Glomerular endothelial cell (primary cell): ENCODE measurements at places on chromosomes 16 and 17. TPM values are rescaled to one million over a fixed set of nuclear protein-coding genes. Genes with fewer than 3 reads are reported as not detected.

- DNase-seq: no peak
These were observed 386.0 kb downstream of the SLC39A11 start for GRCh38 chr17:72706396-72706981.

GRCh38 chr17:42101513-42102292 lies 3.4 kb upstream of the ZNF385C start:
- DNase-seq: no peak

GRCh38 chr17:6926667-6927066 lies 69.2 kb upstream of the ALOX12 start:
- no peak for DNase-seq

Gene SOST
- total RNA-seq: not detected in 2 replicates

Gene GH1
- total RNA-seq: not detected in 2 replicates

Gene FUS
- total RNA-seq: 66.1 and 107 TPM in 2 replicates

Gene GPR142
- total RNA-seq: 0.10 TPM in 1 of 2 replicates, not detected in the other
